ENCODE measurements at places on chromosomes 6 and 20.

DNA sequence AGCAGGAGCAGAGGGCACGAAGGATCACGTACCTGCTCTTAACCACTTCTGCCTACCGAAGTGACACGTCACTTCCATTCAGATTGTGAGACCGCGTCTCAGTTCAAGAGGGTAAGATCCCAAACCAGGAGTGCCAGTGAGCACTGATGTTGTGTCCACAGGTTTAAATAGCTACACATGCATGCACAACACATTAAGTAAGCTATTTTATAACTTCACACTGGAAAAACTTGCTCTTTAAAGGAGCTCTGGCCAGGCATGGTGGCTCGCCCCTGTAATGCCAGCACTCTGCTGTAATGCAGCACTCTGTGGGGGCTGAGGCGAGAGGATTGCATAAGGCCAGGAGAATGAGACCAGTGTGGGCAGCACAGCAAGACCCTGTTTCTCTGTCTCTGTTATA lies 21.1 kb downstream of the ABHD12 start:
- DNase-seq: no peak

DNA sequence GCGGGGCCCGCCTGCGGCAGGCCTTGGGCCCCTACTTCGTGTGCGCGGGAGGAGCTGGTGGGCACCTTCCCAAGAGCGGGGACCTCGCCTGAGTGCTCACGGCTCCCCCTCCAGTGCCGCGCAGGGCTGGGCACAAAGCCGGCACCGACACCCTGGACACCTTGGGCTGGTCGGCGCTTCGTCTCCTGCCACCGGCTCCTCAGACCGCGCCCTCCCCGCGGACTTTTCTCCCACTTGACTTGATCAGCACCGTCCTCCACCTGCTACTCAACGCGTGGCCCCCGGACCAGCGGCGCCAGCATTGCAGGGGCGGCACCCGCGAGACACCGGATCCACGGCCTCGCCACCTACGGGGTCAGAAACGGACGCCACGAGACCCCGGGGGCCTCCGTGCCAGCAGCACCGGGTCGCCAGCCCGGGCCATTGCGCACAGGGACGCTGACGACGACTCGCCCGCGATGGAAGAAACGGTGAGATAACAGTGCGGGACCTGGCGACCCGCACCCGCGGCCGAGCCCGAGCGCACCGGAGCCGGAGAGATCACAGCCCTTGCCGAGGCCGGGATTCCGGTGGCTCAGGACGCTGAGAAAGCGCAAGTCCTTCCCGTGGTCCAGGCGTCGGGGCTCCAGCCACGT lies 154.2 kb downstream of the DLL1 start:
- DNase-seq: no peak

DNA sequence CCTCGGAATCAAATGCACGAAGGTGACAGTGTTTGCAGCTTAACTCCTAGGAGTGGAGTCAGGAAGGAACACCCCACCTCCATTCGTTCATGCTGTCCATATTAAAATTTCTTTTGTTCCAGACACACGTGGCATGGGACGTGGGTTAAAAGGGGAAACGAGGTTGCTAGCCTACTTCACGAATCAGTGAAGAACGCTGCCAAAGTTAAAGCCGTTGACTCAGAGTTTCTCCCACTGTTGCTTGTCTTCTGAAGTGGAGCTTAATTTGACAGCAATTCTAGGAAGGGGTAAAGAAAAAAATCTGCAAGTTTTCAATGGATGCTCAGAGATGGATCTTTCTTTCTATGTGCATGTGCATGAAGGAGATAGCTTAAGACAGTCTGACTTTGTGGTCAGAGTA lies 499.1 kb downstream of the CD83 start:
- DNase-seq: no peak

DNA sequence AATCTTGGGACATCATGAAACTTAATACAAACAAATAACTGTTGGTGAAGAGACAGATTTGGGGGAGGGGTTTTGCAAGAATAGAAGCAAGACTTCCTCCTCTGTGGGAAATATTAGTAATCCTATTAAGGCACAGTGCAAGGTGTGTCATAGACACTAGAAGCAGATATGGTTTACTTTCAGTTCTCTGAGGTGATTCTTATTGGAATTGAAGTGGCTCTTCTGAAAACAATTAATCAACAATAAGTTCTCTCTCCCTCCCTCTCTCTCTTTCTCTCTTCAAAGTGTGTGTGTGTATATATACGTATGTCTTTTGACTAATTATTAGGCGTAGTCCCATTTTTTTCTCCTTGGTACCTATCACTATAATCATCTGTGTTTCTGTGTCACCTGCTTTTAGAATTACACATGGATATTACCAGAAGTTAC lies 99.8 kb downstream of the HIVEP2 start:
- no peak for DNase-seq

- DNase-seq: no peak
Measured at GRCh38 chr6:76351275-76351674, 278.8 kb upstream of the IMPG1 start.

GRCh38 chr6:142331075-142331551 lies 29.3 kb downstream of the ADGRG6 start:
- no peak for DNase-seq

Data from stimulated activated CD8-positive, alpha-beta memory T cell treated with anti-CD3 and anti-CD28 coated beads, Interleukin-7, amount 100 ng/mL, for 1 hour (primary cell).